ENCODE measurements at places on chromosomes 4 and X. TPM values are rescaled to one million over a fixed set of nuclear protein-coding genes. Genes with fewer than 3 reads are reported as not detected.

DNA sequence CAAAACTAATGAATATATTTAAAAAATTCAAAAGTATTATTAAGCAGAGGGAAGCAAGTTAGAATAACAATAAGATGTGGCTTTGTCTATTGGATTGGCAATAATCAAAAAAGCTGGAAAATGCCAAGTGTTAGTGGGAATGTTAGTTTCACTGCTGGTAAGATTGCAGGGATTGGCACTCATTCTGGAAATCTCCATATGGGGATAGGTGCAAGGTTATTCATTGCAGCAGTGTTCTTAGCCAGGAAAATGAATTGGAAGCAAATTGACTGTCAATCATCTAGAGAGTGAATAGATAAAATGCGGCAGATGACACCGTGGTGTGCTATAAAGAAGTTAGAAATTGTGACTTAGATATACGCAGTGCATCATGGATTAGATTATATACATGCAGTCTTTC is 1615.5 kb upstream of the PCDH7 start:
- DNase-seq = no peak

- DNase-seq = no peak
Measured at GRCh38 chr4:100929758-100930157, 411.9 kb upstream of the EMCN start.

GRCh38 chr4:27412613-27413012 is 552.0 kb downstream of the STIM2 start:
- DNase-seq = no peak

GRCh38 chr4:138488533-138488932 is 246.4 kb upstream of the SLC7A11 start:
- DNase-seq = no peak

GRCh38 chr4:7717946-7718490 is 221.6 kb downstream of the AFAP1 start:
- DNase-seq = no peak

GRCh38 chr4:41122309-41122708 is 92.0 kb downstream of the APBB2 start:
- DNase-seq = no peak

- DNase-seq = no peak
Measured at GRCh38 chr4:189436207-189436606, 504.5 kb upstream of the FRG1 start.

DNA sequence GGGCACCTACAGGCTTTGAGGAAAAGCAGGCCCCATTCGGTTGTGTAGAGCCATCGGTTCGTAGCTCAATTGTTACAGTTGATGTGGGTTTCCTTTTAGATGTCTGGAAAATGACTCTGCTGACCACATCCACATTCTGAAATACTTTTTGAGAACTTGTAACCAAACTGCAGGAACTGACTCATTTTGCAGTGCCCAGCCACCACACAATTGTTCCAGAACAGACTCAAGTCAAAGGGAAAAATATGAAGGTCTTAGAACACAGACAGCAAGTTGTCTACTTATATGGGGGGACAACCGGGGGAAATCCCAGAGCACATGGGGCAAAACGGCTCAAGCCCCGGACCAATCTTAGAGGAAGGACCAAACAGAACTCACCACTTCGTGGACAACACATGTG is 557.6 kb upstream of the DIPK2B start:
- DNase-seq = no peak

DNA sequence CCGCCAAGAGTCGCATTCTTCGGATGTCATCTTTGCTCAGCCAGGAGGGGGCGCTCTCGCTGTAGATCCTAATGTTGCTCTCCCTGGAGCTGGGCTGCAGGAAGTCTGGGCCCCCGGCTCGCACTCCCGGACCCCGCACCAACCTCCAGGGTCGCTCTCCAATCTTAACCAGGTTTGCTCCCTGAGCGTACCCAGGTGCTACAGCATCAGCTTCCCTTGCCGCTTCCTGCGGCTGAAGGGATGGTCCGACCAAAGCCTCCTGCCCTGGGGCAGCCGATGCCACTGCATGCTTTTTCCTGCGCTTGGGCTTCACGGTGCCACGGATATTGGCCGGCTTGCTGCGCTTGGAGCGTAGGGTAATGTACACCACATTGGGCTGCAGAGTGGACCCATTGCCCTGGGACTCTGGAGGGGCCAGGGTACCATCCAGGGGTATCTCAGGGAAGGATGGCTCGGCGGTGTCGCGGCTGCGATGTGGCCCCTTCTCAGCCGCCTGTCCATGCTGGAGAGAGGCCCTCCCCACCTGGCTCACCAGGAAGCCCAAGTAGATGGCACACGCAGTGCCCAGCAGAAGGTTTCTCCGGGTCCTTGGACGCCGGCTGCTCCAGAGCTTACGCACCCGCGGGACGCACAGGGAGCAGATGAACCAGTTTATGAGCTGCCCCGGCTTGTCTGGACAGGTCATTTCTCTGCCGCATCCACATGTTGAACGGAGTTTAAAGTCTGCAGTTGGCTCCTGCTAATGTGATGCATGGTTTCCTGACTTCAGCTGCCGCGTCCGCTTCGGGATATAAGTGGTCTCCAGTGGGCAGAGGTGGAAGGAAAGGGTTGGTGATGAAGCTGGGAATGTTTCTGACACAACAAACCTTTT is 1.9 kb downstream of the GASK1B start:
- peak; percentile 74 for DNase-seq

- DNase-seq = no peak
Measured at GRCh38 chrX:55867181-55867651, 149.7 kb downstream of the RRAGB start.

DNA sequence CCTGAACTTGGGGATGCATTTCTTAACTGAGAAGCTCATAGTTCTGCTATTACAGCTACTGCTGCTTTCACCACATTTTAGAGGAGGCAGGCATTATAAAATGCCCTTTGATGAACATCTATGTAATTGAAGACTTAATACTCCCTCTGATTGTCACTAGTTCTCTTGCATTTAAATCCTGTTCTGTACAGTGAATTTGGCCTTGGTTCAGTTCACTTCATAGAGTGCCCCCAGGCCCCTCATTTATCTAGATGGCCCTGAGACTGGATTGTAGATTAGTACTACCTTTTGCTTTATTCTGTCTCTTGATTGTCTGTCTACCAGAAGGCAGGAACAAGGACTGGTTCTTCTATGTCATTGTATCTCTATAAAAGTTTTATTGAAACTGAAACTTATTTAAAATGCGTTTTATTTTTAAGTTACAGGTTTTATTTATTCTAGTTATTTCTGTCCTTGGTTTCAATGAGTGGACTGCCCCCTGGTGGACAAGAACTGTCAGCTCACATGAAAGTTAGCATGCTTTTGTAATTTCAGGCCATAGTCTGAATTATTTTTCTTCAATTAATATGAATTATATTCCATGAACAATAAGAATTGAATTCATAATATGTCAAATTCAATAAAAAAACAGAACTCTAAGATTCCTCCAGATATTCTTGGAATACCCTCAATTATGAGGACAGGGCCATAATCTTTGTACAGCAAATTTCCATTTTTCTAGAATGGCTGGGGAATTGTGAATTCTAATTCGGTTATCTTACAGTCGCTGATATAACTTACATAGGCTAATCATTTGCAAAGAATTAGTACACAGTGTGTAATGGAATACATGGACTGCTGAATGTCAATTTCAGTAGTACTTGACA is 47.2 kb upstream of the TMEM33 start:
- peak; percentile 44 for DNase-seq

- peak; percentile 22 for DNase-seq
Measured at GRCh38 chr4:77127837-77128621, 29.0 kb upstream of the CCNG2 start.

GRCh38 chr4:63693321-63693720 is 715.9 kb downstream of the TECRL start:
- no peak for DNase-seq

- no peak for DNase-seq
Measured at GRCh38 chr4:182432819-182433218, 189.6 kb downstream of the TENM3 start.

- no peak for DNase-seq
Measured at GRCh38 chr4:79472036-79472435, 64.0 kb upstream of the GK2 start.

DNA sequence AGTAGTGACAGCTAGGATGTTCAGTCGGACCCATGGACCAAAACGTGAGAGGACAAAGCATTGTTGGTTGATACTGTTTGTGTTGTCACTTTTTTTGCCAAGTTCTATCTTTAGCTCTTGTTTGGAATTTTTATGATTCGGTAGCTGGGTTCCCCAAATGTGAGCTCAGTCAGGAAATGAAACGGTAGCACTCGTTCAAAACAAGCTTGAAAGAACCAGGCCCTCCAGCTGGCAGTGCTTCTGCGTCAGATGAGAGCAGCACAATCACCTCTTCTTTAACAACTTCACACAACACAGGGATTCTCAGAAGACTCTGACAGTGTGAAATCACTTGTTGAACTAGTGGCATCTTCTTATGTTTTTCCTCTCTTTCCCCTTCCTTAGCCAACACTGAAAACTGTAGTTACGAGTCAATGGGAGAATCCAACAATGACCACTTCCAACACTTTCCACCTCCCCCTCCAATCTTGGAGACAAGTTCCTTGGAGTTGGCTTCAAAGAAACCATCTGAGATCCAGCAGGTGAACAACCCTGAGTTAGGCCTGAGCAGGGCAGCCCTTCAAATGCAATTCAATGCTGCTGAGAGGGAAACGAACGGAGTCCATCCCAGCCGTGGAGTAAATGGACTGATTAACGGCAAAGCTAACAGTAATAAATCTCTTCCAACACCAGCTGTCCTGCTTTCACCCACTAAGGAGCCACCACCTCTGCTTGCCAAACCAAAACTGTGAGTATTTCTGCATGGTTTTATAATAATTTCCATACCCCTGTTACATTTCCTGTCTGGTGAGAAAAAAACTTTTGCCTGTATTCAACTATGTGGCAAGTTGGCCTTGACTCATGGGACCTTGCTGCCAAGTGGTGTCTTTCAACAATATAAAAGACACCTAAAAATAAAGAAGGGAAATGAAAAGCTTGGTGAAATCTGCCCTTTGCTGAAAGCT is 214.6 kb downstream of the PALLD start:
- DNase-seq = no peak

GRCh38 chr4:124055336-124055735 is 657.2 kb downstream of the ANKRD50 start:
- DNase-seq = no peak

- DNase-seq = no peak
Measured at GRCh38 chrX:53028678-53029077, 19.9 kb upstream of the GPR173 start.

GRCh38 chr4:64814616-64815015 is 405.4 kb upstream of the TECRL start:
- no peak for DNase-seq

DNA sequence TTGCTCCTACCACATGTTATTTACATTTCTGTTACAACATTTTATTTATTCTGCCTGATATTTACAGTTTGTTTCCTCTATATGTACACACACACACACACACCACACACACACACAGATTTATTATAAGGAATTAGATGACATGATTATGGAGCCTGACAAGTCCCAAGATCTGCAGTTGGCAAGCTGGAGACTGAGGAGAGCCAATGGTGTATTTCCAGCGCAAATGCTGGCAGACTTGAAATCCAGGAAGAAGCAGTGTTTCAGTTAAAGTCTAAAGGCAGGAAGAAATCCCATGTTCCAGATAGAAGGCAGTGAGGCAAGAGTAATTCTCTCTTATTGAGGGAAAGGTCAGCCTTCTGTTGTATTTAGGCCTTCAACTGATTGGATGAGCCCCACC is 1.8 kb upstream of the KLHL4 start:
- peak; percentile 18 for DNase-seq

- no peak for DNase-seq
Measured at GRCh38 chrX:97743014-97743413, 859.3 kb downstream of the RPA4 start.

DNA sequence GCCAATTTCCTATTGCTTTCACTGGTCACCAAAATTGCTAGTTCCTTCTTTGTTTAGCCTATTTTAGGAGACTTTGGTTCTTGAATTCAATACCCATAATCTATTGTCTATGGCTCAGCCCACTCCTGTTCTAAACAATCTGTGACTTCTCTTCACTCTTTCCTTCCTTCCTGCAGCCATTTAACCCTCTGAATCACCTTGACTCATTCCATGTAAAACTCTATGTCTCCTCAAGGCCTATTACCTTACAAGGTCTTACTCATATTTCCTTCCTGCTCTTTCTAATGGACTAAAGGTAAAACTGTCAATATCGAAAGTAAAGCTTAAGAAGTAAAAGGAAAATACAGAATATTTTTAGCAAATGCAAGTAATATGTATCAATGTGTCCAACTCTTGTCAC is 301.6 kb downstream of the ARHGAP24 start:
- no peak for DNase-seq

- no peak for DNase-seq
Measured at GRCh38 chr4:3294401-3295241, 1.8 kb downstream of the RGS12 start.

GRCh38 chr4:95095348-95095974 is 337.7 kb downstream of the BMPR1B start:
- DNase-seq = peak; percentile 76

DNA sequence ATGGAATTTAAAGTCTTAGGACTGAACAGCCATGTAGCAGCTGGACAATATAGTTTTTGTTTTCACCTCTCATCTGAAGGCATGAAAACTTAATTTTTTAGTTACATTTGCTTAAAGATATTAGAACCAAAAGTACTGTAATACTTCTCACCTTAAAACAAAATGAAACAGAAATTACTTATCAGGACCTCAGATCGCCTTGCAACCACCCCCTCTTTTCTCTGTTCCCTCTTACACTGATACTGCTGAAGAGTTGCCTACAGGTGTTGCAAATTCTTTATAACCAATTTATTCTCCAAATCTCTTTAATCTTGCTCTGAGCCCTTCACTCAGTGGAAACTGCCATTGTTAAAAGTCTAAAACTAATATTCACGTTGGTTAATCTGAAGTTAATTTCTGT is 145.0 kb downstream of the SPCS3 start:
- DNase-seq = no peak

- no peak for DNase-seq
Measured at GRCh38 chrX:47158131-47158530, 13.1 kb downstream of the RBM10 start.

- no peak for DNase-seq
Measured at GRCh38 chr4:75655562-75655961, 17.6 kb downstream of the G3BP2 start.

DNA sequence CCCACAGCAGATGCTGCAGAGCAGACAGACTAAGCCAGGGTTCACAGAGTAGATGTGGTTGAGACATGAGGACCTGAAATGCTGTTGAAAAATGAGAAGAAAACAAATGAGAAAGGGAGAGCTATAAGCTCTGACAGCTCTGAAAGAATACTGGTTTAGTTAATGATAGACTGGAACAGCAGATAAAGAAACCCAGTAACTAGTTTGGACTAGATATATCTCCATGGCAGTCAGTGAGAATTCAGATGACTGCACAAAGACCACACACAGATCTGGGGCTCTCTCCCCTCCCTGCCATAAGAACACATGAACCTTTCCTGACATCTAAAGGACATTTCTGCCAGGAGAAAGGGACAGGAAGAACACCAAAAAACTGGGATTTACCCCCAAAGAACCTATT is 8.2 kb downstream of the NAA11 start:
- DNase-seq = no peak

PLRG1 gene
- 52.5 TPM for total RNA-seq

SLC10A6 gene
- not detected for total RNA-seq

FGF5 gene
- total RNA-seq = 1.9 TPM

JCHAIN gene
- not detected for total RNA-seq

CHRNA9 gene
- total RNA-seq = 10.1 TPM

BCORL1 gene
- total RNA-seq = 1.4 TPM

PAGE1 gene
- not detected for total RNA-seq

CXCL8 gene
- 17.1 TPM for total RNA-seq
